ENCODE measurements at places on chromosomes 3 and 15. TPM values are rescaled to one million over a fixed set of nuclear protein-coding genes. Genes with fewer than 3 reads are reported as not detected.

The POPDC2 gene
- 0.31 TPM for total RNA-seq

The RHOV gene
- 0.36 TPM for total RNA-seq

The COPS2 gene
- total RNA-seq, result 52.3 TPM

The C3orf85 gene
- total RNA-seq, result not detected

The GOLGA8S gene
- total RNA-seq, result not detected

The CPN2 gene
- total RNA-seq, result not detected

The CACNA1D gene
- total RNA-seq, result 10.5 TPM

The CYP1A2 gene
- total RNA-seq, result not detected

The KLHDC8B gene
- 23.3 TPM for total RNA-seq

The SCG5 gene
- 2.3 TPM for total RNA-seq

The FBXL22 gene
- total RNA-seq, result not detected

The THPO gene
- not detected for total RNA-seq

The ATP8B4 gene
- 1.1 TPM for total RNA-seq

The SLC35A5 gene
- total RNA-seq, result 61.1 TPM

The RTP1 gene
- not detected for total RNA-seq

The POLG gene
- 72.3 TPM for total RNA-seq

The IVD gene
- total RNA-seq, result 38.5 TPM

The LRRC31 gene
- not detected for total RNA-seq

The LRRIQ4 gene
- total RNA-seq, result under 0.01 TPM

All from melanocyte of skin (primary cell).